ENCODE measurements at places on chromosomes 7 and 10.

- no peaks in the 10 kb centered on the region for H3K27me3 ChIP-seq
- no peak overlapping the region for H3K27ac ChIP-seq
- H3K4me1 ChIP-seq = no peaks in the 10 kb centered on the region
- H3K4me3 ChIP-seq = no peak overlapping the region
- no peaks in the 10 kb centered on the region for H3K36me3 ChIP-seq
- DNase-seq = no peak
These were observed 56.3 kb downstream of the GRID1 start for GRCh38 chr10:86310291-86310690.

- no peaks in the 10 kb centered on the region for H3K4me1 ChIP-seq
- no peaks in the 10 kb centered on the region for H3K36me3 ChIP-seq
- H3K4me3 ChIP-seq = peak overlapping the region; percentile 2
- H3K27me3 ChIP-seq = no peaks in the 10 kb centered on the region
These were observed 16.1 kb downstream of the GPR146 start for GRCh38 chr7:1060315-1061072.

DNA sequence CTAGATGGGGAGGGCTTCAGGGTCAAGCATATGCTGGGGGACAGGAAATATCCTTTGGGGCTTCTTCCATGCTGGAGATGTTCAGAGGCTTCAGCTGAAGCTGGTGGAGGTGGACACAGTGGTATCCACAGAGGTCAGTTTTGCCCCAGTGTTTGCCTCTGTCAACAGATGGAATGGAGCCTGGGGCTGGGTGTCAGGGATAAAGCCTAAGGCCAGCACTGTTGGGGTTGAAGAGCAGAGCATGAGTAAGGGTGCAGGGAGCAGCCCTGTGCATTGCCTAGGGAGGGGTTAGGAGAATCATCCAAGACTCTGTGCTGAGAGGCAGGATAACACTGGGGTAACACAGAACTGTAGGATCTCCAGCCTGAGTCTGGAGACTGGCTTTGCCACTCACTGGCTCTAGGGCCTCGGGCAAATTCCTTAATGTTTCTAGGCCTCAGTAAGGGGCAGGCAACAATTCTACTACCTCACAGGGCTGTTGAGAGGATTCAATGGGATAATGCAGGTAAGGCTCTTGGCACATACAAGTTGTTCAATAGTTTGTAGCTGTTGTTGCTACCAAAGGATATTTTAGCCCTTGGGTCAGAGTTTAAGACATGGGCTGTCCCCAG lies 21.8 kb upstream of the MYL7 start:
- DNase-seq = no peak
- H3K4me3 ChIP-seq = no peak overlapping the region
- H3K4me1 ChIP-seq = no peaks in the 10 kb centered on the region
- H3K36me3 ChIP-seq = no peaks in the 10 kb centered on the region
- no peak overlapping the region for H3K27ac ChIP-seq

DNA sequence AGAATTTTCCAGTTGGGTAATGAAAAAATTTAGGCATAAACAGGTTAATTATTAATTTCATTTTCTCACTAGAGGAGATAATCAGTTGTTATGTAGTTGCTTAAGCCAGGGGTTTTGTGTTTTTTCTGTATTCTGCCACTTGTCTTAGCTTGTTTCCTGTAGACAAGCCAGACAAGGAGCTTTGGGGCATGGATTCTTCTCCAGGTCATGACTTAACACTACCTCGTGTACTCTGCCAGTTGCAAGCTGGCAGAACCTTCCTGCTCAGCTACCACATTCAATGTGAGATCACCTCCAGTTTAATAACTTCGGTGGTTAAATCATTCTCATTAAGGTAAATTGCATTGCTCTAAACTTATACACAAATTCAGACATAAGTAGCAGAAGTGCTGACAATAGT lies 1.8 kb downstream of the CCM2 start:
- H3K27me3 ChIP-seq = no peaks in the 10 kb centered on the region
- H3K27ac ChIP-seq = no peak overlapping the region
- H3K36me3 ChIP-seq = no peaks in the 10 kb centered on the region
- H3K4me3 ChIP-seq = no peak overlapping the region

DNA sequence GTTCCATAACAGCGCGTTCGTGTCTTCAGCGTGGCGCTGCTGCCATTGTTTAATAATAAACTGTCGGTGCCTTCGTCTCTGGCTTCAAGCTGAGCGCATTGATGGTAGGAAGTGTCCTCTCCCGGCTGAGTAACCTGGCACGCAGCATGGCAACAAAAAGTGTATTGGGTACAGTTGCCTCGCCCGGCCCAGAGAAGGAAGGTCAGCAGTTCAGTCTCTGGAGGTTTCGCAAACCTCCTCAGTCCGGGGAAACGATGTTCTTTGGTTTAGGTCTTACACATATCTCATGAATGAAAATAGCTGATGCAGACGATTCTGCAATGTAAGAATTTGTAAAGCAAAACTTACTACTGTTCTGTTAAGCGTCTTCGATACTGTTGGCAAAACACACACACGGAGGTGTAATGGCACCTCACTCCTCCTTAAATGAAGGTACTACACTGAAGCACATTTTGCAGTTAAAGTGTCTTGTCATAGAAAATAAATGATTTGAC lies 739 bp upstream of the CCDC186 start:
- DNase-seq = no peak
- H3K4me1 ChIP-seq = no peaks in the 10 kb centered on the region
- H3K27ac ChIP-seq = peak overlapping the region; percentile 91
- H3K27me3 ChIP-seq = no peaks in the 10 kb centered on the region
- H3K36me3 ChIP-seq = no peaks in the 10 kb centered on the region

GRCh38 chr10:14879928-14880193 lies 1.2 kb downstream of the SUV39H2 start:
- H3K27me3 ChIP-seq = no peaks in the 10 kb centered on the region
- H3K36me3 ChIP-seq = no peaks in the 10 kb centered on the region
- H3K4me3 ChIP-seq = peak overlapping the region; percentile 89
- no peak overlapping the region for H3K27ac ChIP-seq
- DNase-seq = no peak

GRCh38 chr10:65312876-65313275 lies 1613.0 kb upstream of the LRRTM3 start:
- no peaks in the 10 kb centered on the region for H3K36me3 ChIP-seq
- no peak overlapping the region for H3K4me3 ChIP-seq
- H3K27me3 ChIP-seq = no peaks in the 10 kb centered on the region
- H3K27ac ChIP-seq = no peak overlapping the region
- no peak for DNase-seq

DNA sequence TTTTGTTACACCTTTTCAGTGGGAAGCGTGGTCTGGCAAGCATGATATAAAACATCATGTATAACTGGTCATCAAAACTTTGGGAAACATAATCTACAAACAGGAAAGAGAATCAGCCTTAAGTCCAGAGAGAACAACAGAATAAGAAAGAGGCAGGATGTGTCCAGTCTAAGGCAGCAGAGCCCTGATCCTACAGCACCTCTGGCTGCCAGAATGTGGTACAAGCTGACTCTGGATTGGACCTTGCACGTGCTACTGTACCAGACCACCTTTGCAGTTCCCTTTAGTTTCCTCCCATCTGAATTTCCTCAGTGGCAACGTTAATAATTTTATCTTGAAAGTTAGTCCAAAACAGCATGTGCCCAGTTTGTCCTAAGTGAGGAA lies 824.6 kb upstream of the IGFBP3 start:
- no peak for DNase-seq
- H3K4me3 ChIP-seq = no peak overlapping the region
- no peaks in the 10 kb centered on the region for H3K27me3 ChIP-seq
- no peaks in the 10 kb centered on the region for H3K36me3 ChIP-seq

GRCh38 chr10:98478430-98479222 lies 31.9 kb upstream of the HPS1 start:
- no peak overlapping the region for H3K4me3 ChIP-seq
- no peak overlapping the region for H3K27ac ChIP-seq
- H3K4me1 ChIP-seq = no peaks in the 10 kb centered on the region
- DNase-seq = no peak

- no peak overlapping the region for H3K4me3 ChIP-seq
- no peak overlapping the region for H3K27ac ChIP-seq
- no peak for DNase-seq
- H3K4me1 ChIP-seq = no peaks in the 10 kb centered on the region
- no peaks in the 10 kb centered on the region for H3K27me3 ChIP-seq
- H3K36me3 ChIP-seq = no peaks in the 10 kb centered on the region
These were observed 31.3 kb downstream of the ANXA8 start for GRCh38 chr10:47452495-47453140.

GRCh38 chr7:113921363-113921762 lies 2.6 kb upstream of the PPP1R3A start:
- H3K36me3 ChIP-seq = no peaks in the 10 kb centered on the region
- no peak for DNase-seq
- no peak overlapping the region for H3K27ac ChIP-seq
- no peaks in the 10 kb centered on the region for H3K4me1 ChIP-seq
- H3K4me3 ChIP-seq = no peak overlapping the region

DNA sequence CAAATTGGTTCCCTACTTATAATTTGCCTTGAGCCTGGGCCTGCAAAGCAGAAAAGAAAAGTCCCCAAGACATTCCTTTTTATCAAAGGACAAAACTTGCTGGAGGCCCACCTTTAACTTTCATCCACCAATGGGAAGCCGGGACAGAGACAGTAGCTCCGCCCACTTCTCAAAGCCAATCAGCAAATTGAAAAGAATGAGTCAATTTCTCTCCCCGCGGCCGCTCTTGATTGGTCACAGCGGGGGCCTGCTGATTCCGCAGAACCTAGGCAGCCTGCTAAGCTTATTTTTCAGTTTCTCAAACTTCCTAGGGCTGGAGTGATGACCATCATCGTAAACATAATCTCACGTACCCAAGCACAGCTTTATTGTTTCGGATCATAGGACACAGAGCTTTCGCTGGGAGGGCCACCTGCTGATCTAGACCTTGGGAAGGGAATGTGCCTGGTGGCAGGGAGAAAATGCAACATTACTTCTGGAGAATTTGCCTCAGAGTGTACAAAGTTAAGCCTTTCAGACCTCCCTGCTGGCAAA lies at the start of gene SLC13A4:
SLC13A4 (minus strand) TSS at position 51 of the 534 bp plus-strand sequence. CDS start 690 bp downstream, outside the sequence.
- no peaks in the 10 kb centered on the region for H3K4me1 ChIP-seq
- no peak within 1 kb of the TSS for H3K27ac ChIP-seq
- no peaks in the 10 kb centered on the region for H3K36me3 ChIP-seq
- H3K27me3 ChIP-seq = no peaks in the 10 kb centered on the region
- no peak within 1 kb of the TSS for H3K4me3 ChIP-seq

GRCh38 chr7:54757711-54758110 lies 1.3 kb downstream of the SEC61G start:
- no peak overlapping the region for H3K27ac ChIP-seq
- H3K4me1 ChIP-seq = no peaks in the 10 kb centered on the region
- H3K4me3 ChIP-seq = peak overlapping the region; percentile 96
- no peak for DNase-seq
- H3K27me3 ChIP-seq = no peaks in the 10 kb centered on the region
- H3K36me3 ChIP-seq = no peaks in the 10 kb centered on the region

DNA sequence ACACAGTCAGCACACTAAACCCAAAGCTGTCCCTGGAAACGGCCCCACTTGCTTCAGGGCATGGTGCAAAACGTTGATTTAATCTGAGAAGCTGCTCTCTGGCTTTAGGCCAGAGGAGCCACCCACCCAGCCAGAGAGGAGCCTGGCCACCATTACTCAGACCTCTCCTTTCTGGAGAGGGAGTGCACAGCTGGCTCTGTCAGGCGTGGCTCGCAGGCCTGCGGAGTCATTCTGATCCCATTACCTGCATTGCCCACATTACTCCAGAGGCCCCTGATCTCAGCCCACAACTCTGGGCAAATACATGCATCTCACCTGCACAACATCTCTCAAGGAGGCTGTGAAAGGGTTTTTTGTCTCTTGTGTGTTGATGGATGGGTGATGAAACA lies 370.0 kb upstream of the IGFBP3 start:
- no peak for DNase-seq
- no peaks in the 10 kb centered on the region for H3K4me1 ChIP-seq
- H3K36me3 ChIP-seq = no peaks in the 10 kb centered on the region
- H3K27me3 ChIP-seq = no peaks in the 10 kb centered on the region
- no peak overlapping the region for H3K27ac ChIP-seq

DNA sequence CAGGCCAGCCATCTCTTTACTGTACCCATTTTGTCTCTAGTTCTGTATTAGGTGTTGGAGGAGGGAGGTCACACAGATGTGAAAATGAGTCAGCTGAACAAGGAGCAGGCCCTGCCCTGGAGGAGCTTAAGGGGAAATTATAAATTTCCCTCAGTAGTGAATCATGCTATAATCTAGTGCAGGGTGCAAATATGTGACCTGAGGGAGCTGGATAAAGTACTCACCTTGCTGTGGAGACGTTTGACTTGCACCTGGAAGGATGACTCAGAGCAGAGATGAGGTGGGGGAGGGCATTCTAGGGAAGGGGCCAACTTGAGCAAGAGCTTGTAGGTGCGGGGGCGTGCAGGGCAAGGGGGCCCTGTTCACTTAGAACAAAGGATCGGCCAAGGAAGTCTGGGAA lies 610.6 kb downstream of the SDK1 start:
- no peaks in the 10 kb centered on the region for H3K27me3 ChIP-seq
- no peaks in the 10 kb centered on the region for H3K4me1 ChIP-seq
- H3K36me3 ChIP-seq = no peaks in the 10 kb centered on the region
- no peak overlapping the region for H3K4me3 ChIP-seq

GRCh38 chr7:52719677-52720076 lies 315.8 kb upstream of the POM121L12 start:
- DNase-seq = no peak
- no peak overlapping the region for H3K4me3 ChIP-seq
- no peaks in the 10 kb centered on the region for H3K27me3 ChIP-seq
- no peaks in the 10 kb centered on the region for H3K4me1 ChIP-seq

DNA sequence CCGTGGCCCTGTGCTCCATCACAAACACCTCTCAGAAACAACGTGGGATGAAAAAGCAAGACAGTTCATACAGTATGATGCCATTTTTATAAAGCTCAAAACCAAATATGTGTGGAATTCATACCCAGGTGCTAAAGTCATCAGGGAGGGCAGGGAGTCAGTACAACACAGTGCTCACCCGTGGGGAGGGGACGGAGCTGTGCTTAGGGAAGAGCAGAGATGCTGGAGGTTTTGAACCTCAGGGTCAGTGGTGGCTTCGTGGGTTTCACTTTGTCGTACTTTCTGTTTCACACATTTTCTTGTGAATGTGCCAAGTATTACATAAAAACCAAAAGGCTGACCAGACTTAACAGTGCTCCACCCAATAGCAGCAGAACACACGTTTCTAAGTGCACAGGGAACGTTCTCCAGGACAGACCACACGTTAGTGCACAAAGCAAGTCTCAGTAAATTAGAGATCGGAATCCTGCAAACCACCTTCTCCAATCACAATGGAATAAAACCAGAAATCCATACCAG lies 21.2 kb downstream of the ZMIZ2 start:
- no peak for DNase-seq
- H3K27me3 ChIP-seq = no peaks in the 10 kb centered on the region
- peak overlapping the region; percentile 33 for H3K27ac ChIP-seq
- no peak overlapping the region for H3K4me3 ChIP-seq
- H3K4me1 ChIP-seq = peaks cover 25% of the 10 kb centered on the region
- H3K36me3 ChIP-seq = peaks cover 4% of the 10 kb centered on the region

GRCh38 chr7:79761876-79762429 lies 308.5 kb upstream of the MAGI2 start:
- no peak overlapping the region for H3K4me3 ChIP-seq
- H3K36me3 ChIP-seq = no peaks in the 10 kb centered on the region
- no peaks in the 10 kb centered on the region for H3K4me1 ChIP-seq

GRCh38 chr10:48439031-48439430 lies 132.6 kb downstream of the MAPK8 start:
- no peaks in the 10 kb centered on the region for H3K36me3 ChIP-seq
- no peak overlapping the region for H3K4me3 ChIP-seq
- no peak overlapping the region for H3K27ac ChIP-seq
